CD14-positive monocyte (primary cell): ENCODE measurements at places on chromosomes 1 and 21.

GRCh38 chr1:80359666-80360065 is 1353.1 kb upstream of the ADGRL4 start:
- DNase-seq = no peak

- no peak for DNase-seq
Observed at GRCh38 chr1:10968411-10968826, 44.0 kb upstream of the TARDBP start.

- DNase-seq = peak; percentile 39
Observed at GRCh38 chr1:247681288-247681897, 1.9 kb upstream of the OR13G1 start.

DNA sequence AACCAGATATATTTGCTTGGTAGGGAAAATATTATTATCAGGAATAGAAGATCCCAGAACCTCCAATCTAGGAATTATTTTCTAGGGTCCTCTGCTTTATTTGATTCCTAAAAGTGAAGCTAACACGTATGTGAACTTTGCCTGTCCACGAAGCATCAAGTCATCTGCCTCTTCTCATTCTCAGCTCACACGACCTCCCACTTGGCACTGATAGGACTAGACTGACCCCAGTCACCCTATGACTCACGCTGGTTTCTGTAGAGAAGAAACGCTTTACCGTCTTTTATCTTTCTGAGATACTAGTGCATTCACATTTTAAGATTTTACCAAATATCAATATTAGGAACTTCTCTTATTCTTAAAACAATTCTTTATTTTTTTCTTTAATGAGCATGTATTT is 2.0 kb upstream of the KRTAP19-7 start:
- no peak for DNase-seq

DNA sequence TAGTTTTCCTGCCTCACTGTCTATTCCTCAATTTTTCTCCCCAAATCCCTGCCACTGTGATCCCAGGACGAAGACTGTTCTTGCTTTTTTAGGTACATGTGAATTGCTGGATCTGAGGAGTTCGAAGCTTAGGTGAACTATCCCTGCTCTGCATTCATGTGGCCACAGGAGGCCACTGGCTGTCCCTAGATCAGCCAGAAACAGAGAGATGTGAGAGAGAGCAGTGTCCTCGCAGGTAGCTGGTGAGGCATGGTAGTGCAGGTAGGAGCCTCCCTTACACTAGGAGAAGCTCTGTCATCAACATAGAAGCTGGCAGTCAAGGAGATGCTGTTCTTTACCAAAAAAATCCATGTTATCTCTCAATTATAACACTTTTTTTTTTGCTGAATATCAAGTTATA is 71.5 kb downstream of the USP24 start:
- no peak for DNase-seq

DNA sequence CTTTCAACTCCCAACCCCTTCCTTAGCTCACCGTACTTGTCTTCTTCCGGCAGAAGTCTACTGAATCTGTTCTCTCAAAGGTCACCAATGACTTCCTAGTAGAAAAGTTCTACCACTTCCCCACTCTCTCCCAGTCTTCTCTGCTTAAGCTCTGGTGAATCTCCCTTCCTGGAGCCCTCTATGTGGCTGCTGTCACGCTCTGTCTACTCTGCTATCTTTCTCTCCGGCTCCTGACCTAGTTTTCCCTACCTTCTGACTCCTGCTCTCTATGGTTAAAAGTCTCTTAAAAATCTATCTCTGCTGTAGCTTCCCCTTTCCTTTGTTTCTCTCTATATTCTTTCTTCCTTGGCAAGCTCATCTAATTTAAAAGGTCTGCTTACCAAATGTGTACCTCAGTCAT is 350.1 kb upstream of the GREM2 start:
- no peak for DNase-seq

GRCh38 chr1:226696547-226696946 is 42.5 kb downstream of the ITPKB start:
- DNase-seq = no peak

DNA sequence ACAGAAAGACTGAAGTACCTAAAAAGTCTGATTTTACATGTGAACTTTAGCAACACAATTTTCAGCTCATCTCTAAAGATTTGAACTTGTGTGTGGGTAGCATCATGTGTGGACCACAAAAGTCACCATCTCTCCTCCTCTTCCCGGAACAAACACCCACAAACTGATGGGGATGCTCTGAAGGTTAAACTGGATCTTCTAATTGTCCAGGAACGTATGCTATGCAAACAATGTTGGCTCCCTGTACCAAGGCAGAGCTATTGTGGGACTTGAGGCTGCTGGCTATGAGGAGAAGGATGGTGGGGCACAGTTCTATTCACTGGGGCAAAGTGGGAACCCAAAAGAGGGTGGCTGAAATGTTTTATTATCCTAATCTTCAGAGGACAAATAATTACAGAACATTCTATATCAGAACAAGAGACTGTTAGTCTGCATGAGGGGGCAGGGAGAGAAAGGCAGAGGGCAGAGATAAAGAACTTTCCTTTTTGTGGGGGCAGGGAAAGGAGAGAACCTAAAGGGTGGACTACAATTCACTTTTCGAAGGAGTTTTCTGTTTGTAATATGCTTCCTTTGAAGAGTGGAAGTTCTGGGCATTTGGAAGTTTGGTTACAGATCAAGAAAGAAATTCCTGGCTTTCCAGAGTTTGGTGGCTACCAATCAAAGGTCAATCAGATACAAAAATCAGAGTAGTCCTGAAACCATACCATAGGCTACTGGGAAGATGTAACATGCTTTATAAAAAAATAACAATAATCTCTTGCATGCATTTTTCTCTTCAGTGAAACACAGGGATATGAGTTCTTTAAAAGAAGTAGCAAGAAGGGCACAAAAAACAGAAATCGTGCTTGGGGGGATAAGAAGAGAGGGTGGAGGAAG is 62.9 kb downstream of the GADD45A start:
- no peak for DNase-seq

DNA sequence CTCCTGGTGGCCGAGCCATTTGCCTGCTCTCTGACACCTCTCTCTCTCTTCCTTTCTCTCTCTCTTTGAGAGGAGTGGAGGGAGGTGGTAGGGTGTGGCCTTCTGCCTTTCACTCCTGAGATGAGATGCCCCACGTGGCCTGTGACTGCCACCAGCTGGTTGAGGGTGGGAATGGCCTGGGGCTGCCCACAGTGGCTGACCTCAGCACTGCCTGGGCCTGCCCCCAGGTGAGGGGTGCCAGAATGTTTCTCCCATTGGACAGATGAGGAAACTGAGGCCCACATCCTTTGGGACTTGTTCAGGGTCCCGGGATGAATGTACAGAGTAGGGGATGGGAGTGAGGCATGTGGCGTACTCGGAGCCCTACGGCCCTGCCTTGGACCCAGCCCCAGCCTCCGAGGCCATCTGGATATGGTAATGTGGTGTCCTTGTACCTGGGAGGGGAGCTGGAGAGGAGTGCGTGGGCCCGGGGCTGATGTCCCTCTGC is 12.7 kb upstream of the C1orf167 start:
- DNase-seq = peak; percentile 56

DNA sequence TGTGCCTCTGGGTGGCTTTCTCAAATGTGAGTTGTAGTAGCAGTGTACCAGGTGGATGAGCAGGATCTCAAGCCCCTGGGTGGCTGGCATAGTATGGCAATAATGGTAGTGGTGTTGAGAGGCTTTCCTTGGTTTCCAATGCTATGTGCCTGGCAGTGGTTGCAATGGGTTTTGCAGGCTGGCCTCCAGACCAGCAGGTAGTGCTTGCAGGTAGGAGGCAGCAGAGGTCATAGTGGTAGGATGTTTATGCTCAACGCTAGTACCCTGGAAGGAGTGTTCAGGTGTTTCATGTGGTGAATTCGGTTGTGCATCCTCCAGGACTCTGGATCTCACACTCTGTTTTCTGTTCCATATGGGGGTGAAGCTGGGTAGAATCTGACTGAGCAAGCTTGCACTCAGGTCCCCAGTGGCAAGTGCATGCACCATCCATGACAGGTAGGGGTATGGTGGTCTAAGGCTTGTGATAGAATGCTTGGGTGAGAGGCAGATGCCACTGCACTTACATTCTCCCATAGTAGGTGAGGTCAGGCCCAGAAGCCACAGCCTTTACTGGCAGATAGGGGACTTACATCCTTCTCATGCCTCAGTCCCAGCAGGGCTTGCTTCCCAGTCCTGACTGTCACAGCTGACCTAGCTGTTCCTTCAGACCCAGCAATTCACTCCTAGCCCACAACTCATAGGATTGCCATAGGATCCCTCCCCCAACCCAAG is 410.5 kb upstream of the LRRC7 start:
- DNase-seq = no peak

GRCh38 chr21:45640888-45641479 is 2.5 kb upstream of the PCBP3 start:
- no peak for DNase-seq

DNA sequence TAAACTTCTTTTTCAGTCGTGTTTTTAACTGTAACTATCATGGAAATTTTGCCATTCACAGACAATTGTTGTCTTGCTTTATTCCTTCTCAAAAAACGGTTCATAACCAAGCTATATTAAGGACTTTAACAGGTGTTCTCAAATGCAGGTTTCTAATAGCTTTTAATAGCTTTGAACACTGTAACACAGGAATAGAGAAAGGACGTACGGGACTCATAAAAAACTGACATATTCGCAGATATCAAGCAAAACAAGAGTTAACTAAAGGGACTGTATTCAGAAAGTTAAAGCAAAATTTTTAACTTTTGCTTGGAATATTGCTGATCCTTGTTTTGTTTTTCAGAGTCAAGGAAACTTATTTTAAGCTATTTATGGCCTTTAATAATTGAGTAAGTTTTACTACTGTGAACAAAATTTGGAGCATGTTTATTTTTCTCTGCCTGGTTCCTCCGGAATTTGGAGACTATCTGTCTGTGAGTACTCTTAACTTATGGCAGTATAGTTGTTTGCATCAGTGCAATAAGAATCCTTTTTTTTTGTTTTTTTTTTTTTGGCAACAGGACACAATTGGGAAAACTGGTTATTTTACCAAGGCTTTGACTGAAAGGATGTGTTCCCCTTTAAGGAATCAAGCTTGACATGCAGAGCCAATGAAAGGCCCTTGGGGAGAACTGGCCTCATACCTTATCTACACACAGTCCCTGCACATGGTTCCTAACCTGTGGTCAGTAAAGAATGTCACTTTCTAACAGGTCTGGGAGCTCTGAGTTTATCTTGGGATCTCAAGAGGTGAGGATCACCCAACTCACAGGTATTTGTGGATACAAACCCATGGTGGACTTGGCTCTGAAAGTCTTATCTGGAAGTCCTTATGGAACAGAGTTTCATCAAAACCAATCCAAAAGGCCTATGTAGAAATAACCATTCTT is 5.8 kb upstream of the CD46 start:
- no peak for DNase-seq

GRCh38 chr1:117611121-117611601 is 5.3 kb downstream of the TENT5C start:
- no peak for DNase-seq

- no peak for DNase-seq
Observed at GRCh38 chr21:44890961-44891541, 17.6 kb upstream of the PTTG1IP start.

- DNase-seq = no peak
Observed at GRCh38 chr1:180946056-180946455, 33.4 kb downstream of the KIAA1614 start.

DNA sequence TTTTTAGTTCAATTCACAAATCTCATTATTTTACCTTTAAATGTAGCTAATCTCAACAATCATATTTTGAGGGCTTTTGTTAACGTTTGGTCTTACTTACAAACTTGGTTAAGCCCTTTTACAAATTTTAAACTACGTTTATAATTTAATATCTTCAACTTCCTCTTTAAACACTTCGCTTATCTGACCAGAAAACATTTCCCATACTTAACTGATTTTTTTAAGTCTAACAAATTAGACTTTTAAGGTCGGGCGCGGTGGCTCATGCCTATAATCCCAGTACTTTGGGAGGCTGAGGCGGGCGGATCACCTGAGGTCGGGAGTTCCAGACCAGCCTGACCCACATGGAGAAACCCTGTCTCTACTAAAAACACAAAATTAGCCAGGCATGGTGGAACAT is 300.9 kb downstream of the LMX1A start:
- DNase-seq = no peak

GRCh38 chr1:6342056-6342455 is 51.5 kb downstream of the ACOT7 start:
- DNase-seq = no peak

GRCh38 chr1:5745800-5746610 is 246.2 kb downstream of the NPHP4 start:
- DNase-seq = peak; percentile 1

DNA sequence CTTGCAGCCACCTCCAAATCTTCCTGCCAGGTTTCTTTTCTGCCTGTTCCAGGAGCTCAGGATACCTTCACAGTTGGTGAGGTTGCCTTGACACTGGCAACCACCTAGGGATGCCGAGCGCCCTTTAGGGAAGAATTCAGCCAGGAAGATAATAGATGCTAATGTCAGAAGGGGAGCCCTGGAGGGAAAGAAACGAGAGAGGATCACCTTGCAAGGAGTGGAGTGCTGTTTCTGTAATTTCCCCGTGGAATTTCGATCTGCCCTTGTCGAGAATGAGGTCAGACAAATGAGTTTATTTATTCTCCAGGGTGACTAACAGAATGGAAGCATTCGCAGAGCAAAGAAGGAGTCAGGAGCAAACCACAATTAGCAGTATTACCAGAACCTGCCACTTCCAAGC is 315.8 kb upstream of the KAZN start:
- no peak for DNase-seq

DNA sequence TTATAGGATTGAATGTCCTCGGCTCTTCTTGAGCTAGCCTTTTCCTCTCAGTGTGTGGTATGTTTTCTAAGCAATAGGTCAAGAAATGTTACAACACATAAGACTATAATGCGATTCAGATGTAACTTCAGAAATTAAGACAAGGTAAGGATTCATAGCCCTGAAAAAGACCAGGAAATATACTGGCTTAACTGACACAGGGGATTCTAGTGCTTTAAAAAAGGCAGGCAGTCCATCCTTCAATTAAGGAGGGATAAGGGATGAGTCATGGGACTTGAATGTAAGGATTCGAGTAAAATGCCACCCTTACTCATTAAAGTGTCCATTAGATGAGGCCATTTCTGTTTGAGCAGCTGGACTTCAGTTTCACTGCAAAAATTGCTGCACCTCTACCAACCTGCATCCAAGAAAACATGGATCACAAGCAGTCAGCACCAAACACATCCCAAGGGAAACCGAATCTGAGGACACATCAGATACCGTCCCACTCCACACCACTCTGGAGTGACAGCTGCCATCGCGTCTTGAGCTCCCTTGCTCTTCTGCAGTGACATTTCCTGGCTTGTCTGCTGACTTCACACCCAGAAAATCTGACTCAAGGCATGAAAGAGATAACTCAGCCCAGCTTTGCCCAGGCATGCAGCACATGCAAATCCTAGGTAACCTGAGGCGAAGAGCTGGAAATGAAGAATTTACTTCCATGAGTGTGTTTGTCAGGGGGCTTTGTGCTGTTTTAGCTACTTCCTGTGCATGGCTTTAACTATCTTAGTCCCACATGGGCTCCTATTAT is 37.8 kb downstream of the NGF start:
- no peak for DNase-seq
